ENCODE measurements at places on chromosomes 12 and 14.

- DNase-seq, result peak; percentile 96
Observed at GRCh38 chr14:58331111-58331510, 32.8 kb downstream of the ARID4A start.

DNA sequence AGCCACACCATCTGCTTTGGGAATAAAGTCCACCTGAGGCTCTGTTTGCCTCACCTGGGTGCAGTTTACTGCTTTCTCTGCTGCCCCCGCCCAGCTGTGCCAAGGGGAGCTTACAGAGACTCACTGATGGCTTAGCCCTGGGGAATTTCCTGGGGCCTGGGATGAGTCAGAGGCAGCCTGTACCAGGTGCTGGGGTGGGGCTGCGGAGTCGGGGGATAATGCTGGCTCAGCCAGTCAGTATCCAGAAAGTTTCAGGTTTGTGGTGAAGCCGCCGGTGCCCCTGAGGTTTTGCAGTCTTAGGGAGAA is 22.3 kb downstream of the PLEKHG3 start:
- peak; percentile 64 for DNase-seq

- no peak for DNase-seq
Observed at GRCh38 chr12:131848753-131849152, 20.6 kb downstream of the MMP17 start.

DNA sequence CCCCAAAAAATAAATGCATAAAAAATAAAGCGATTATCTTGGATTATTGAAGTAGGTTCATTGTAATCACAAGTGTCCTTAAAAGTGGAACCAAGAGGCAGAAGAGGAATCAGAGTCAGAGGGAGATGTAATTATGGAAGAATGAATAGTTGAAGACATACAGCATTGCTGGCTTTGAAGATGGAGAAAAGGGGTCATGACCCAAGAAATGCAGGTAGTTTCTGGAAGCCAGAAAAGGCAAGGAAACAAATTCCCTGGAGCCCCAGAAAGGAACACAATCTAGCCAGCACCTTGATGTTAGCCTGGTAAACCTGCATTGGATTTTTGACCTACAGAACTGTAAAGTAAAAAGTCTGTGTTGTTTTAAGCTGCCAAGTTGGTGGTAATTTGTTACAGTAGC is 57.5 kb upstream of the PTGR2 start:
- no peak for DNase-seq

GRCh38 chr12:109982210-109982609 is 14.0 kb downstream of the GIT2 start:
- DNase-seq, result no peak

GRCh38 chr14:101122237-101123141 is 219.0 kb upstream of the RTL1 start:
- DNase-seq, result no peak

DNA sequence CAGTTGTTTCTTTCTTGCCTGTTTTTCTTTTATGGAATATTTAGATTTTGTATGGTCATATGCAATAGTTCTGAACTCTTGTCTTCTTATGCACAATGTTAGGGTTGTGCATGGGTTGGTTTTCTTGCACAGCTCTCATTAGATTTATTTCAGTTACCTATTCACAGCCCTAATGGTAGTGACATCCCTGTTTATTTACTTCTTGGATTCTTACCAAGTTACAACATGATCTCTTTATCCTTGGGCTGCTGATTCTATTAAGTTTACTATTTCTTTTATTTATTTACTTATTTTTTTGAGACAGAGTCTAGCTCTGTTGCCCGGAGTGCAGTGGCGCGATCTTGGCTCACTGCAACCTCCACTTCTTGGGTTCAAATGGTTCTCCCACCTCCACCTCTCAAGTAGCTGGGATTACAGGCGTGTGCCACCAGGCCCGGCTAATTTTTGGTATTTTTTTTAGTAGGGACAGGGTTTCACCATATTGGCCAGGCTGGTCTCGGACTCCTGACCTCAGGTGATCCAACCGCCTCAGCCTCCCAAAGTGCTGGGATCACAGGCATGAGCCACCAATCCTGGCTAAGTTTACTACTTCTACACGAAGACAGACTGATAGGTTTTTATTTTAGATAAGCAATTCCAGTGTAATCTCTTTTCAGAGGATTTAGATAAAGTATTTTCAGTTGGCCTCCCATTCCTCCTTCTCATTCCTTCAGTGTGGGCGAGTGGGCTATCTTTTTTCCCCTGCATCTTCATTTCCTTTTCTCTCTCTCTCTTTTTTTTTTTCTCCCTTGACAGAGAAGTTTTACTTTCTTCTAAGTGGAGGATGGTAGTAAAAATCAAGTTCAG is 395.1 kb upstream of the RGS6 start:
- no peak for DNase-seq

GRCh38 chr12:31370531-31371255 is 44.7 kb upstream of the SINHCAF start:
- DNase-seq, result no peak

DNA sequence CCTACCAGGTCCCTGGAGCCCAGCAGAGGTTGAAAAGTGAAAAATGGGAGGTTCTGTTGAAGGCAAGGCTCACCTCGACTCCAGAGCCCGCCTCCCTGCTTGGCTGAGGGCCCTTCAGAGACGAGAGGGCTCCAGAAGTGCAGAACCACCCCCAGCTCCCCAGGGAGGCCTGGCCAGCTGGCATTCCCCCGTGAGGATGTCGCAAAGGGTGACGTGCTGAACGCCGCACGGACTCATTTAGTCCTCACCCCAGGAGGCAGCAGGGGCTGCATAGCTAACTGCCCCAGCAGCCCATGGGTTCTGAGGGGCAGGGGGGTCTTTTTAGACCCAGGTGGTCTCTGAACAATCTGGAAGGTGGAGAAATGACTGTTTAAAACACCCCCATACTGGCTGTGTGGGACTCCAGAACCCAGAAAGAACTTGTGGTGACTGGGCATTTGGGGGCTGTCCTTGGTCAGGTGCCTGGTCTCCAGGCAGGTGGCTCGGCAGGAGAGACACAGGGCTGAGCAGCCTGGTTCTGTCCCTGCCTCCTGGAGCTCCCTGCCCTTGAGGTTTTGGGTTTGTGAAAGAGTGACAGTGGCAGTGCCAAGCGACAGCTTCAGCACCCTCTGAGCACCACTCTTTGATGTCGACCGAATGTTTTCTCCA is 32.0 kb downstream of the ANAPC7 start:
- DNase-seq, result peak; percentile 95

GRCh38 chr12:82530394-82530793 is 156.3 kb upstream of the TMTC2 start:
- DNase-seq, result no peak

GRCh38 chr14:38755036-38755435 is 348.0 kb downstream of the SEC23A start:
- DNase-seq, result no peak

GRCh38 chr12:124641591-124641990 is 74.2 kb upstream of the NCOR2 start:
- no peak for DNase-seq

DNA sequence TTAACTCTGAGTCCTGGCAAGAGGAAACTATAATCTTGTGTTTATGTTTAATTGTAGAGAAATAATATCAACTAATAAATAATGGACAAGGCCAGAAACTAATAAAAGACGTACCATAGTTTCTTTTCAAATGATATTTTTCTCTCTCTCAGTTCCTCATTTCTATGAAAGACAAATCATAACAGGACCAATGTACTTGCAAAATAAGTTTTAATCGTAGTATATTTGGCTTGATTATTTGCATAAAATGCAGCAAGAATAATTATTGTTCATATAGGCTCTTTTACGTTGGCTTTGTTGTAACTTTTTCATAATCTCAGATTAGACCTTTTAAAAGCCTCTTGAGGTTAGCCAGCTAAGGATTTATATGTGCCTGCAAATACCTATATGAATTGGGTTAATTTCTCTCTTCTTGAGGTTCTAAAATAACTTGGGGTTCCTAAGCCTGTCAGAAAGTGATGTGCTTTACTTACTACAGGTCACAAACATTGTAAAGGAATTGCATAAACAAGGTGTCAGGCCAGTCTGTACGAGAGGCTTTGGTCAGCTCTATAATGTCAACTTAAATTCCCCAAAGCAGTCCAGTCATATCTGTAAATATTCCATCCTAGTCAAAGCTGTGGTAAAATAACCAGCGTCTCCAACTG is 152.8 kb upstream of the PTPRQ start:
- no peak for DNase-seq

DNA sequence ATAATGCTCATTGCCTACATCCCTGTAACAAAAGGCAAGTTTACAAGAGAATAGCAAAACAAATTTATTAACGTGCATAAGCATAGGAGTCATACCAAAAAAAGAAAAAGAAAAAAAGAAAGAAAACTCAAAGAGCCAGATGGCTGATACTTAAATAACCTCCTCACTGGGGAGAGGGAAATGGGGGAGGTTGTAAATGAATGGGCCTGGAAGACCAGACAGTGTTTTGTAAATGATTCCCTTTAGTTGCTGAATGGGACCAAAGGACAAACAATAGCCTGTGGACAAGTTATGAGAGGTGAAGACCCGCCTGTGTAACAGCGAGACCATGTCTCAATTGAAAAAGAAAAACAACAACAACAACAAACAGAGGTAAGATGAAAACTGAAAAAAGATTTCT is 35.3 kb downstream of the CAPS2 start:
- no peak for DNase-seq

DNA sequence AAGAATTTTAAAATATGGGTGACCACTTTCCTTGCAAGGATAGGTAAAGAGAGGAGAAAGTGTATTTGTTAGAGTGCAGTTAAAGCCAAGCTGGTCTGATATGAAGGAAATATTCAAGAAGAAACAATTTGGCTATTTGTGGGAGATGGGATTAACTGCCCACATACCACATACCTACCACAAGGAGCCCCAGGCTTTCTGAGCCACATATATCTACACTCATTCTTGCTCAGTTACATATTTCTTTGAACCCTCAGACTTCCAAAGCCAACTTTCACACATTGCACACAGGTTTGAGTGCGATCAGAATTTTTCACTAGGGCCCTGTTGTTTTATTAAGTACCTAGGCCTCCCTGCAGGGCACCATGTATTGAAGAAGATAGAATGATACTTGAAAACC is 330.2 kb downstream of the ZFP36L1 start:
- no peak for DNase-seq

GRCh38 chr14:24673534-24674203 is 39.7 kb upstream of the GZMB start:
- DNase-seq, result no peak

- DNase-seq, result no peak
Observed at GRCh38 chr14:98705871-98706300, 566.1 kb downstream of the BCL11B start.

- peak; percentile 24 for DNase-seq
Observed at GRCh38 chr14:84343656-84344055, 1186.3 kb upstream of the FLRT2 start.

DNA sequence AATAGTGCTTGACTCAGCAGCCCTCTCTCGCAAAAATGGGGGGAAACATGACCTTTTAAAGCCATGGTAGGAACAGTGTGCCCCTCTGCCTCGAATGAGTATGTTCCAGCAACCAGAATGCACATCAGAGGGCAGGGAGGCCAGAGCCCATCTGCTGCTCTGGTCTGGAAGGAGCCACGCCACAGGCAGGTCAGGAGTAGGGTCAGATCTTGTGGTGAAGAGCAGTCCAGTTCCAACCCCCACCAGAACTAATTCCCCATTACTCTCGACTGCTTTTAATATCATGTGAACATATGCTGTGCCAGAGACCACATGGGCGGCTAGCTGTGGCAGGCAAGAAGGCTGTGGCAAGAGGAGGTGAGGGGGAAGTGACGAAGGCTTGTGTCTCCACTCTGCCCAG is 34.6 kb upstream of the TMX1 start:
- DNase-seq, result no peak

DNA sequence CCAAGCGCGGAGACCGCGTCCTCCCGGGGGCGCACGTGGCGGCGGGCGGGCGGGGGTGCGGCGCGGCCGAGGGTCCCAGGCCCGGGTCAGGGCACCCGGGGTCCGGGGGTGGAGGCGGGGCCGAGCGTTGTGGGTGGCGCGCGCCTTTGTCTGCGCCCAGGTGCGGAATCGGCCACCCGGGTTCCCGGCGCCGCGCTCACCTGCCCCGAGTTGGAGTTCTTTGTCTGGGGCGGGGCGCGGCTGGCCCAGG is 50.1 kb downstream of the LRCOL1 start:
- DNase-seq, result peak; percentile 14

DNA sequence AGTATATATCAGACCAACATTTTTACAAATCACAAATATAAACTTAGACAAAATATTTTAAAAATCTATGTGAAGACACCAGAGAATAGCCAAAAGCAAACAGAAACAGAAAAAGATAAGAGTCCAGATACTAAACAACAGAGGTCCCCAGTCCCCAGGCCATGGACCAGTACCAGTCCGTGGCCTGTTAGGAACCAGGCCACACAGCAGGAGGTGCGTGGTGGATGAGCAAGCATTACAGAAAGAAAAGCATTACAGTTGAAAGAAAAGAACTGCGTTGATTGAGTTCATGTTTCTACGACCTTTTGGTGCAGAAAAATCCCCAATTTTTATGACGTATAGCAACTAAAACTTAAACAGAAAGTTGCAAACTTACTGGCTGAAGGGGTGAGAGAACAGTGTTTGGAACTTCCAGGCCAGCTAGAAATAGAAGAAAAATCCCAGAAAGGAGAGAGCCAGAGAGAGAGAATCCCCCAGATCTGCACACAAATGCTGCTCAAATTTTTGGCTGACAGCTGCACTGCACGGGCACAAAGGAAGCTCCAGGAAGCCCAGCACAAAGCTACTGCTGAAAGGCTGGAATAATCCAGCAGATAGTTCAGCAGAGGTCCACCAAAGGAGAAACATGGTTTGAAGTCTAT is 159.6 kb upstream of the C14orf180 start:
- DNase-seq, result no peak

- DNase-seq, result no peak
Observed at GRCh38 chr12:55929306-55929791, 1.6 kb upstream of the DGKA start.

DNA sequence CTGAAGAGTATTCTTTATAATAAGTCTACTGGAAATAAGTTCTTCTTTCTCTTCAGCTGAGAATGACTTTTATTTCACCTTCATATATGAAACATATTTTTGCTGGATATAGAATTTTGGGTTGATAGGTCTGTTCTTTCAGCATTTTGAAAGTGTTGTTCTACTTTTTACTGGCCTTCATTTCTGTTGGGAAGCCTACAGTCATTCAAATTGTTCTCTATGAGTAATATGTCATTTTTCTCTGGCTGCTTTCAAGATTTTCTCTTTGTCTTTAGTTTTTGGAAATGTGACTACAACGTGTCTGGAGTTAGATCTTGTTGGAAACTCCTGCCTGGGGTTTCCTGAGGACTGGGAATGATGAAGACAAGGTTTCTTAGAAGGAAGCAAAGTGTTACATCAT is 10.0 kb downstream of the FGFR1OP2 start:
- no peak for DNase-seq

- no peak for DNase-seq
Observed at GRCh38 chr12:123490089-123490488, 32.1 kb downstream of the SNRNP35 start.

- DNase-seq, result no peak
Observed at GRCh38 chr12:63276537-63277365, 125.8 kb upstream of the AVPR1A start.

GRCh38 chr14:94867946-94868771 is 98.2 kb upstream of the GSC start:
- no peak for DNase-seq

Measured in NCI-H2107 (cell line).